Omental fat pad (tissue), 4 donors: ENCODE measurements at places on chromosomes 1 and 21.

DNA sequence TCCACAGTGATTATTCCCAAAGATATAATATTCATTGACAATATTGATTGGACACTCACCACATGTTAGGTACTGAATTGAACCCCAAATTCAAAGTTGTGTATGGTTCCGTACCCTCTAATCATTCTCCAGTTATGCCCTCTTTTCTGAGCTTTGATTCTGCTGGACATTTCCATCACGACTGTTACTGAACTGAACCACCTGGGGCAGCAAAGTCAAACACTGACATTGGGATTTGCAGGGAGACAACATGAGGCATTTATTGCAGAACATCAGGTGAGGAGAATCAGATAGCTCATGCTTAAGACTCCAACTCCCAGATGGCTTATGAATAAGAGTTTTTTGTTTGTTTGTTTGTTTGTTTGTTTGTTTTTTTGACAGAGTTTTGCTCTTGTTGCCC is 420.9 kb downstream of the DISC1 start:
- no peak for DNase-seq

GRCh38 chr1:36328088-36328480 is 4.6 kb upstream of the EVA1B start:
- DNase-seq, result no peak

GRCh38 chr1:47415728-47416318 is at the start of gene FOXE3:
Gene FOXE3 (plus strand): TSS chr1:47416285. CDS start chr1:47416316, 31 bp downstream.
- no peak for DNase-seq

DNA sequence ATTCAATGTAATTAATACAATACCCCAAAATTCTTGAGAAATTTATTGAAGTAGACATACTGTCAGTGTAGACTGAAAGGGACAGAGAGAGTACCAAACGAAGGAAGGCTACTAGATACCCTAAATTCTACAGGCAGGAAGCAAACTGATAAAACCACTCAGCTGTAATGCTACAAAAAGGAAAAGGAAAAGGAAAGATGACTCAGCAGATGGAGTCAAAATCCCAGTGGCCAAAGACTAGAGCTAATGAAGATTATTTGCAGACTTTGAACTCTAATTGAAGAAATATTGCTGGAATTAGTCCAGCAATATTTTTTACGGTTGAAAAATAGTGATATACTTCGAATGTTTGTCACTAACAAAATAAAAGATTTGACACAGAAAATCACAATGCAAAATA is 671.9 kb downstream of the BRINP3 start:
- no peak for DNase-seq

GRCh38 chr1:20037877-20038276 is 32.1 kb upstream of the PLA2G5 start:
- no peak for DNase-seq

DNA sequence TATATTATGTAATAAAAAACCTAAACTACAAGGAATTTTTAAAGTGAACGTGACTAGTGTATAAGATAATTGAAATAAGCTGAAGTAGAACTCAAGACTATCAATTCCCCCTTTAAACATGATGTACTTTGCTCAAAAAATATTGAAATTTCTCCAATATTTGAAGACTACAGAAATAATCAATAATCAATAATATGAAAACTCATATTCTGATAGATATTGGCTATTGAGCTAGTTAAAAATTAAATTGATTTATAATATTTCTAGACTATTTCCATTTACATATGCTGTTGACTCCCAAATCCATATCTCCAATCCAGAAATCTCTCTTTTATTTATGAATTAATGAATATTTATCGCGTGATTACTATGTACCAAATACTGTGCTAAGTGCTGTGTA is 133.2 kb downstream of the USH2A start:
- DNase-seq, result no peak
